Esophagus squamous epithelium (tissue), 5 donors: ENCODE measurements at places on chromosomes 6 and 20. TPM values are rescaled to one million over a fixed set of nuclear protein-coding genes. Genes with fewer than 3 reads are reported as not detected.

Gene TPD52L1
- 224 TPM for total RNA-seq

DNA sequence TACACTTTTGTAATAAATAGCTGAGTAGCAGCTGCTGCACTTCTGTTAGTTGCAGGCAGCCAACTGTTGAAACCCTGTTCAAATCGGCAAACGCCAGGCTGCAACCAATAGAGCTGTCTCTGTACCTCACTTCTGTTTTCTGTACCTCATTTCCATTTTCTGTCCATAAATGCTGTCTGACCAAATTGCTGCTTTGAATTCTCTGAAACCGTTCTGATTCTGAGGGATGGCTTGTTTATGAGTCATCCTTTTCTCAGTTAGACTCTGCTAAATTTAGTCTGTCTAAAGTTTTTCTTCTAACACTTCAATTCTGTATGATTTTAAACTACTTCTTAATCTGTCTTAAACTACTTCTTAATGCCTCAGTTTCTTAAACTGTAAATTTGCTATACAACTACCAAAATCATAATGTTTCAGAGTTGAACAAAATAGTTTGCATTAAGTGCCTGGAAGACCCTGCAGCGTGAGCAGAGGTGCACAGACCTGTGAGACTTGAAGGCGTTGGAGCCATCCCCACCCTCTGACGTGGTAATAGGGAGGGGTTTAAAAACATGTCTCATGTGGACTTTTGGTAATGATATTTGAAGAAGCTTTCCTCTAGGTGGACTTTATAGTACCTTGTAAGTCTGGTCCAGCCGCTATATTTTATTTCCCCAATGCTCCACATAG, 9.6 kb downstream of the BTNL2 start:
- H3K27me3 ChIP-seq = no peaks in the 10 kb centered on the region
- H3K36me3 ChIP-seq = no peaks in the 10 kb centered on the region
- no peak for DNase-seq
- H3K27ac ChIP-seq = no peak overlapping the region
- no peak overlapping the region for H3K4me3 ChIP-seq

DNA sequence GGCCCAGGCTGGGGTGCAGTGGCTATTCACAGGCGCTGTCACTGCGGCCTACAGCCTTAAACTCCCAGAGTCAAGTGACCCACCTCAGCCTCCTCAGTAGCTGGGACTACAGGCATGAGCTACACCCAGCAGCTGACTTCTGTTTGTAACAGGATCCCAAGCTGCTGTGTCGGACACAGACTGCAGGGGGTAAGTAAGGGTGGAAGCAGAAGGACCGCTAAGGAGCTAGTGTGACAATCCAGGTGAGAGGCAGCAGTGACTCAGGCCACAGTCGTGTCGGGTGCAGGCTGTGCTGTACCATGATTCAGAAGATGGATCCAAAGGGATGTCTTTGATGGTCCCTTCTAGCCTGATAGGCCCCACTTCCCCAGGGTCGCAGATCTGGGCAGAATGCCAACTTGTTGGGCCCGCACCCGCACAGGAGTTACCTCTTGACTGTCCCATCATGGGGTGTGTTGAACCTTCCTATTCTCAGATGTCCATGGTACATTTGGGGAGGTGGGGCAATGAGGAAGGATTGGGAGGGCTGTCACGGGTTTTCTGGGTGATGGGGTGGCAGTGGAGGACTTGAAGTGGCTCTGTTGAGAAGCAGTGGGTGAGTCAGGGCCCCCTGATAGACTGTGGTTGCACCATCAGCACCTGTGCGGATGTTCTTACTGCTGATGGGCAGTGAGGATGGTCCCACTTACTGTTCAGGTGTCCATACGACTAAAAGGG, 25.3 kb downstream of the AAR2 start:
- H3K36me3 ChIP-seq = no peaks in the 10 kb centered on the region
- DNase-seq = no peak
- H3K4me1 ChIP-seq = no peaks in the 10 kb centered on the region

- no peak for DNase-seq
- no peaks in the 10 kb centered on the region for H3K36me3 ChIP-seq
- H3K4me3 ChIP-seq = no peak overlapping the region
- H3K4me1 ChIP-seq = peaks cover 39% of the 10 kb centered on the region
- H3K27me3 ChIP-seq = no peaks in the 10 kb centered on the region
Observed at GRCh38 chr6:170134471-170135440, 156.1 kb downstream of the DLL1 start.

DNA sequence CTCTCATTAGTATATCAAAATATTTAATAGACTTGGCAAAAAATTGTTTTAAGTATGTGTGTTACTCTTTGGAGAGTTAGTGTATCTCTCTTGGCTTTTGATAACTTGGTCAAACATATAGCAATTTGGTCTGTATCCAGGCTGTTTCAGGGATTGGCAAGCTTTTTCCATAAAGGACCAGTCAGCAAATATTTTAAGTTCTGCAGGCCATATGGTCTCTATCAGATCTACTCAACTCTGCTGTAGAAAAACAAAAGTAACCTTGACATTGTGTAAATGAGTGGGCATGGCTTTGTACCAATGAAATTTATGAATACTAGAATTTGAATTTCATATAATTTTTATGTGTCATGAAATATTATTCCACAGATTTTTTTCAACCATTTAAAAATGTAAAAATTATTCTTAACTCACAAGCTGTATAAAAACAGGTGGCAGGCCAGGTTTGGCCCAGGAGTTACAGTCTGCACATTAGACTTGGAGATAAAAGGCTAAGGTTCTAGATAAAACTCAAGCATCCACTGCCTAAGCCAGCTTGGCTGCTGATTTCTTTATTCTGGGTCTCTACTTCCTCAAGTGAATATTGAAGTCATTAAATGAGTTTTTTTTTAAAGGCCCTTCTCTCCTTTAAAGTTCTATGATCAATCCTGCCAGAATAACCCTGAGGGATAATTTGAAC, 13.7 kb downstream of the GSTA4 start:
- no peaks in the 10 kb centered on the region for H3K4me1 ChIP-seq
- H3K27me3 ChIP-seq = no peaks in the 10 kb centered on the region
- no peak for DNase-seq
- peaks cover 4% of the 10 kb centered on the region for H3K36me3 ChIP-seq
- no peak overlapping the region for H3K4me3 ChIP-seq

Gene MYLK4
- total RNA-seq = 0.97 TPM

- H3K36me3 ChIP-seq = no peaks in the 10 kb centered on the region
- no peak for DNase-seq
- H3K4me1 ChIP-seq = no peaks in the 10 kb centered on the region
- no peaks in the 10 kb centered on the region for H3K27me3 ChIP-seq
- H3K4me3 ChIP-seq = no peak overlapping the region
- no peak overlapping the region for H3K27ac ChIP-seq
Observed at GRCh38 chr20:53296451-53297153, 297.0 kb downstream of the ZNF217 start.
